ENCODE measurements at places on chromosomes 5 and 9.

DNA sequence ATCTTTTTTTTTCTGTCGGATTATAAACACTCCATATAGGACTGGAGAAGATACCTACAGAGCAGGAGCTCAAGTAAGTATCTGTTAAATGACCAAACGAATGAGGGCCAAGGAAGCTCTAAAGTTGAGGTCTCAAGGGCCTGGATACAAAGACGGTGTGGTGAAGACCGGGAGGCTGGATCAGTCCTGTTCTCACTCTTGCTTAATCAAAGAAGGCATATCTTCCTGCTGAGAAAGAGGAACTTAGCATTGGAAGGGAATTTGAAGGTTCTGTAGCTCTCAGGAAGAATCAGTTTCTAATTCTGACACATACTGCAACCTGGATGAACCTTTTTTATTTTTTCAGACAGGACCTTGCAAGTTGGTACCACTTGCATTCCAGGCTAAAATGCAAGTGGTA lies 28.3 kb upstream of the PAX5 start:
- DNase-seq, result no peak

- no peak for DNase-seq
Observed at GRCh38 chr5:42994246-42994554, 45.9 kb downstream of the ANXA2R start.

- DNase-seq, result no peak
Observed at GRCh38 chr5:15844253-15844652, 335.3 kb downstream of the MARCHF11 start.

DNA sequence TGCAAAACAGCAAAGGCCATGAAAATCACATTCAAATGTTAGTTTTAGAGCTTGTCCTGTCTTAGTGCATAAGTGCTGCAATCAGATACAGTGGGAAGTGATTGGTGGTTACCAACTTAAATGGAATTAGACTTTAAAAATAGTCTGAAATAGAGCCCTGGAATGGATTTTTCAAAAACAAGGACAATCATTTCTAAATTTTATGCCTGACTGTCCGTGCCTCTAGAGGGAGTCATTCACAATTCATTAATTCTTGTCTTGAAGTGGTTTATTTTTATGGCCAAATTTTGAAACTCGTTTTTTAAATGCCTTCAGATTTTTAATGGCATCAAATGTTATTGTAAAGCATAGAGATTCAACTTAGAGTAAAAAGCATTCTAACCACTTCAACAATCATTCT lies 561.8 kb upstream of the DAB2 start:
- no peak for DNase-seq

DNA sequence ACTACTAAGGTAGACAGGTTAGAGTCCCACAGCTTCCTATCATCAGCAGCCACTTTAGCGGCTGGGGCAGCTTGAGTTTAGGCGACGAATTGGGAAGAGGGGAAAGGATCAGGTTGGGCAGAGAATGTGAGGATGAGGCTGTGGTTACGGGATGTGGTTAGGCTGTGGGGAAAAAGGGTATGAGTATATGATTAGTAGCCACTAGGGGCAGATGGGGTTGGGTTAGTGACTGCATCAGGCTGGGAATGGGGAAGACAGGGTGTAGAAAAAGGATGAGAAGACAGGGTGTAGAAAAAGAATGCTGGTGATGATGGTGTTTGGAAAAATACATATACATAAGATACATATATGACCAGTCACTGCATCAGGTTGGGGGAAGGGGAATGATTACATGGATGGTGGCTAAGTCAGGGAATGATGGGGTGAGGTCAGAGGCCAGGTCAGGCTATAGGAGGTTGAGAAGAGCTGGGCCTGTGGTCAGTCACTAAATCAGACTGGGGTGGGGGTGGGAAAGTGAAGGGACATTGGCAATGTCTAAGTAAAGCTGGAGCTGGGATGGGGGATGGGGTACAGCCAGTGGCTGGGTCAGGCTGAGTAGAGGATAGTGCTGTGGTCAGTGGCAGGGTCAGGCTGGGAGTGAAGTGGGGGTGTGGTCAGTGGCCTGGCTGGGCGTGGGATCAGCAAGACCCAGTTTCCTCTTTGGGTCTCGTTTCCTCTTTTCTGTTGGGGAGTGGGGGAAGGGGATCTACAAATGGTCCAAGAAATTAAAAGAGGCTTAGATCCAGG lies 2.1 kb downstream of the TLN1 start:
- DNase-seq, result no peak

DNA sequence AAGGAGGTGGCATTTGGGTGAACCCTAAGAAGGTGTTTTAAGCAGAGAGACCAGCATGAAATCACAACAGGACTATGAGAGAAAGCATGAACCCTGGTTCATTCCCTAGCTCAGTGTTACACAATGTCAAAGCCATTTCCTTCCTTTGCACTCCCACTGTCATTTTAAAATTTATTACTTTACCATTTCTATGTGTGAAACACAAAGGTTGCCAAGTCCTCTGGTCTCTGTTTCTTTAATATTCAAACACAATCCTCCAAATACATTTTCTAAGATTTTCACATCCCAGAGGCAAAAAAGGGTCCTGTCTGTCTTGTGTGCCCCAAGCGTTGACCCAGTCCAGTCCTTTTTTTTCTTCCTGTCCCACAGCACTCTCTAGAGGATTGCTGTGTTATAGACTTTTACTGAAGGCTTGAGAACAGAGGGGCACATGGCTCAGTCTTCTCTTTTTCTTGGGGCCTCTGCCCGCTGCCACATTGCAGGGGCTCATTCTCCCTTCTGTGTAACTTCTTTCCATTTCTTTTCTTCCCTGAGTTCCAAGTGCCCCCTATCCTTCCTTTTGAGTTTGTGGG lies 78.6 kb upstream of the SLC28A3 start:
- DNase-seq, result no peak

DNA sequence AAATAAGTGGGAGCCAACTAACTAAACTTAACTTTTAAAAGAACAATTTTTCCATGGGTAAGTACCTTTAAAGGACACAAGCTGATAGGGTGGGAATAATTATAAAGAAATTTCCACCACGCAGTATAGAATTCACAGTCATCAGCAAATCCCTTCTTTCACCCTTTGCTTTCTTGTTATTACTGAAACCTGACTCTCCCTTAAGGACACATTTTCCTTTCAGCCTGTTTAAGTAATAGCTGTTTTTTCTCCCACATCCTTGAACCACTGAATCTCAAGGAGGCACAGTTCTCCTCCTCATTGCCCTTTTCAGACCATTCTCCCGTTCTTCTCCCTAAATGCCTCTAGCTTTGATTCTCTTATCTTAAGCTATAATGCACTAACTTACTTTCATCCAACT lies 6.3 kb downstream of the C5orf15 start:
- DNase-seq, result no peak

- DNase-seq, result no peak
Observed at GRCh38 chr5:13378091-13378490, 566.4 kb downstream of the DNAH5 start.

DNA sequence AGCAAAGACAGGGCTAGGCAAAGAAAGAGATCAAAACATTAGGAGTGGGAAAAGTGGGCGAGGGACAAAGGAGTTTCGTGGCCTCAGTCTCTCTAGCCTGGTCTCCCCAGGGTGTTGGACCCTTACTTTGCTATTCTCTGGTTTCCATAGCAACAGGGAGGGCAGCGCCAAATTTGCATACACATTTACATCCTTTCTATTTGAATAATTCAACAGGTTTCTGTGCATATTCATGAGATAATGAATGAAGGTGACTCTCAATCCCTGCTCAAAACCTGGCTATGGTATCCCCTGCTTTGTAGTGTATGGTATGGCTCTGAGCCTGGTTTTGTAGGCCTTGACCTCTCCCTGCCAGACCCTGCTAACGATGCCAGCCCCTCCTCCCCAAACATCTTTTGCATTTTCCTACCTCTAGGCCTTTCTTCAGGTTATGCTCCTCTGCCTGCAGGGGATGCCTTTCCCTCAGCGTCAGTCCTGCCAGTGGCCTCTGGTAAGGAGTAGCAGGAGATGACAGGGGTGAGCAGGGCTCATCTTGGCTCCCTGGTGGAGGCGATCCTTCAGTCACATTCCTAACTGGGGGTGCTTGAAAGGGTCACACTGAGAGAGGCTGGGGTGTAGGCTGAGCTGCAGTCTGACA lies 9.8 kb downstream of the RPP25L start:
- no peak for DNase-seq

GRCh38 chr5:6718161-6718681 lies 5.0 kb downstream of the TENT4A start:
- no peak for DNase-seq

DNA sequence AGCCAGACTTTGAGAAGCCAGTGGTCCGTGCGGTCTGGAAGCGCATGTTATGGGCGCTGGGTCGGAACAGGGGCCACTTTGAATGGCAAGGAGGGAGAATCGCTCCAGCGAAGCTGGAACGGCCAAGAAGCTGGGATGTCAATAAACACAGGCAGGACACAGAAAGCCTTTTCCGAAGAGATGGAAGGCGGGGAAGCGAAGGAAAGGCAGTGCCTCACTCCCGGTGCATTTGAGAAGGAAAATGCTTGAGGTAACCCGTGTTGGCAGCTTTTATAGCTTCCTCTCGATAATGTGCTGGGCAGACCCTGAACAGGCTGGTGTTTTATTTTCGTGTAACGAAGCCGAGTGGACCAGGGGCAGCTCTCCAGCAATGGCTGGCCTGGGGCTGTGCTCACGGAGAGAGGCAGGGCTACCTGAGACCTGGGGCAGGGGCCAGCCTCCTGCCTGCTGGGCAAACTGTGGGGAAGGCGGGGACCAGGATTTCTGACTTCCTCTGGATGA lies 84.2 kb upstream of the SPRY4 start:
- no peak for DNase-seq
